Stimulated activated CD4-positive, alpha-beta T cell treated with anti-CD3 and anti-CD28 coated beads, Interleukin-2, amount 100 ng/mL, for 48 hours (primary cell): ENCODE measurements at places on chromosomes 1 and 21.

DNA sequence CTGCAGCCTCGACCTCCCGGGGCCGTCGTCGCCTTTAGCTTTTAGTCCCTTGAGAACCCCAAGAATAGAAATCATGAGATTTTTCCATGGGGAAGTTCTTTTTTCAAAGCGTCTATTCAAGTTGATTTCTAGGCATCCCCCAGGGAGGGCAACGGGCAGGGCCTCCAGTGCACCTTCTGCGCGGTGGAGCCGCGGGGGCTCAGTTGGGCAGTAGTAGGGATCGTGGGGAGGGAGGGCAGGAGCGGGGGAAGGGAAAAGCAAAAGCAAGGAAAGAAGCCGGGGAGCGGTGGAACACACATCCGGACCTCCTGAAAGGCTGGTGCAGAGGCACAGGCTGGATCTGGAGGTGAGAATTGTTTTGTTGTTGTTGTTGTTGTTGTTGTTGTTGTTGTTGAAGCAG, 103.4 kb downstream of the PPIAL4G start:
- DNase-seq, result no peak

DNA sequence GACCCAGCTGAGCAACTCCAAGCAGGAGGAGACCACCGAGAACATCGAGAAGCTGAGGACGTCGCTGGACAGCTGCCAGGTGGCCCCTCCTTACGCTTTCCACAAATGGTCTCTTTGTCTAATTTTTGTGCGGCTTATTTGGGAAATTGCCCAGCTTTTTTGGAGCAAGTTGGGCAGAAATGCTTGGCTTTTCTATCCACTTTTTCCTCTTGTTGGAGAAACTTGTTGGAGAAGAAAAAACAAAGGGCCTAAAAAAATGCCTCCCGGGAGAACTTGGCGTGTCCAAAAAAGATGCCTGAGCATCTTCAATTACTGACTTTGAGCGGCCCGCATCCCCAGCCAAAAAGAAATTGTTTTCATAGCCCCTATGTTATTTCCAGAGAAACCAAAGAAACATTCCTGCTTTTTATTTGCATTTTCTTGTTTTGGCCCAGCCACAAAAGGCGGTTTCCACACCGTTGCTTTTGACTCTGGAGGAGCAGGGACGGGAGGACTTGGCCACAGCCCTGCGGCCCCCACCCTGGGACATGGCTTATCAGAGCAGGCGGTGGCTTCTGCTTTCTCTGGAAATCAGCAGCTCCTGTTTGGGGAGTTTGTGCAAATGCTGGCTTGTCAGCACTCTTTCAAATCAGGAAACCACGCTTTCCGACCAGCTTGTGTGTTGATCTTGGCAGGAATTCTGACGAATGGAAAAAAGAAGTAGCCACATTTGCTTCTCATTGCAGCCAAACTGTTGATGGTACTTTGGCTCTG, 81.2 kb upstream of the EFHD2 start:
- no peak for DNase-seq

GRCh38 chr1:116365353-116365780, 7.7 kb upstream of the ATP1A1 start:
- DNase-seq, result no peak

DNA sequence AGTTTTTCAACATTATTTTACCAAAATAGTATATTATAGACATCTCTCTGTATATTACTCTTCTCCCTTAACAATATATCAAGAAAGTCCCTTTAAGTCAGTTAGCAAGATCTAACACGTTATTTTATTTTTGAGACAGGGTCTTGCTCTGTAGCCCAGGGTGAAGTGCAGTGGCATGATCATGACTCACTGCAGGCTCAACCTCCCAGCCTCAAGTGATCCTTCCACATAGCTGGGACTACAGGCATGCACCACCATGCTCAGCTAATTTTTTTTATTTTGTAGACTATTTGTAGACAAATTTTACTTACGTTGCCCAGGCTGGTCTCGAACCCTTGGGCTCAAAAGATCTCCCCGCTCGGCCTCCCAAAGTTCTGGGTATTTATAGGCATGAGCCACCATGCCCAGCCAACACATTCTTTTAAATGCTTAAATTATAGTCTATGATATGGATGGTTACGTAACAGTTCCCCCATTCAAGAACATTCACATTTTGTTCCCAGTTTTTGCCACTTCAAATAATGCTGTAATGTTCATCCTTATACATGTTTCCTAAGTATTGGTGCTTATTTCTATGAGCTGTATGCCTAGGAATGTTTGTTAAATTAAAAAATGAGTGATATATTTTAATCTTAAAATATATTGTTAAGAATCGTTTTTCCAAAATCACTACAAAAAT, 70.4 kb downstream of the TUT4 start:
- no peak for DNase-seq

DNA sequence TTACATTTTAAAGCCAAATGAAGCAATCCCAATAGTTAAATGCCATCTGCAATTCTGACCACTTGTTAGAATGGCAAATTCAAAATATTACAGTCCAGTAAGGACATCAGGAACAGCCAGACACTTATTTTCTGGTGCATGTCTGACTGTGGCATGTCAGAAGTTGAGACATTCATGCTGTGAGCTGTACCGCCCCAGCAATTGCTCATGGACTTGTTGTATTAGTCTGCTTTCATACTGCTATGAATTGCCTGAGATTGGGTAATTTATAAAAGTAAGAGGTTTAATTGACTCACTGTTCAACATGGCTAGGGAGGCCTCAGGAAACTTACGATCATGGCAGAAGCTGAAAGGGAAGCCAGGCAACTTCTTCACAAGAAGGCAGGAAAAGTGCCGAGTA, 19.1 kb downstream of the DDAH1 start:
- no peak for DNase-seq
